Right kidney (tissue), 9 donors: ENCODE measurements at places on chromosomes 16 and 17.
A peak's percentile ranks its signal among the peaks of the same experiment; 100 is the strongest.

- DNase-seq: no peak
These were observed 31.7 kb downstream of the CLTC start for GRCh38 chr17:59651346-59651745.

DNA sequence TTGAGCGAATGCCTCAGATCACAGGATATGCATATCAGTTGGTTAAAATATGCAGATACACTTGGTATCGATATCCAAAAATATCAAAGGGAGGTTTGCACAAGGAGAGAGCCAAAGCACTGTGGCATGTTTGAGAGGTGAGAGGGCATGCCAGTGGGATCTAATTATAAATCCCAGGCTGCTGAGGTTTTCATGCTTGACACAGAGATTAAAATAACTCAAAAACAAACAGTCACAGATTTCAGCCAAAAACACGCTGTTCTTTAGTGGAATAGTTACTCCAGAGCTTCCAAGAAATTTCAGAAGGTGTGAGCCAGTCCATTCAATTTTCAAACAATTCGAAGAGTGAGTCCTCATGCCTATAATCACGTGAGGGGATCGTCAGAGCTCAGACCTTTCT, 477.9 kb downstream of the SOX9 start:
- no peak for DNase-seq

- no peak for DNase-seq
These were observed 15.2 kb upstream of the HERPUD1 start for GRCh38 chr16:56916571-56917403.

GRCh38 chr16:77732241-77732946, 10.1 kb downstream of the NUDT7 start:
- no peak for DNase-seq

- DNase-seq: no peak
These were observed 44.3 kb downstream of the HOXB1 start for GRCh38 chr17:48486557-48486956.

- peak; percentile 50 for DNase-seq
These were observed 16.3 kb upstream of the CBFA2T3 start for GRCh38 chr16:88993166-88993761.

GRCh38 chr17:2178798-2179501, 124.0 kb downstream of the HIC1 start:
- no peak for DNase-seq

GRCh38 chr16:68417711-68418301, 30.5 kb downstream of the SMPD3 start:
- DNase-seq: no peak

DNA sequence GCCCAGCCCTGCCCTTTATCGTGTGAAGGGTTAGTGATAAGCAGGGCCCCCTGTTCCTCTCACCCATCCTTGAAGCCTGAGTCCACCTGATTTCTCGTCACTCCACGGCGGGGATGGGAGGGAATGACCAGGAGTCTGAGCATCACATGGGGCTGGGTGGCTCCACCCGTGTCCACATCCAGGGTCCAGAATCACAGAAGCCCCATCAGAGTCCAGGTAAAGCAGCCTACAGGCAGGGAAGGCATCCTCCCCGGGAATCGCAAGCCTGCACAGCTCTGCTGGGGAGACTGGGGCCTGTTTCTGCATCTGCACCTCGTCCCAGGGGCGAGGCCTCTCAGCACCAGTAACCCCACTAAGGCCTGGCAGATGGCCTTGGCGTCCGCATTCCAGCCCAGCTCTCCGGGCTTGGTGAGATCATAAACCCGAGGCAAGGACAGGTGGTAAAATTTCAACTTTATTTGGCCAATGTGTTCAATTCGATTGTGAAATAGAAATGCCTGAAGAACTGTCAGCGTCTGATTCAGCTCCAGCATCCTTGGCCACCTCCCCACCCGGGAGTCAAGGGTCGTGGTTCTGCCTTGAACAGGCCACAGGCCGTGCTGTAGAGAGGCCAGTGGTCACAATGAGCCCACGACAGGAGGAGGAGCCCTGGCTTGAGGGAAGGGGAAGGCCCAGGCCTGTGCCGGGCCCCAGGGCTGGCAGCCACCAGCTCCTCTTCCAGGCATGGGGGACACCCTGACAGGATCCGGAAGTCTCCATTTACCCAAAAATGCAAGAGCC, 8.1 kb upstream of the PPP1R27 start:
- DNase-seq: no peak

DNA sequence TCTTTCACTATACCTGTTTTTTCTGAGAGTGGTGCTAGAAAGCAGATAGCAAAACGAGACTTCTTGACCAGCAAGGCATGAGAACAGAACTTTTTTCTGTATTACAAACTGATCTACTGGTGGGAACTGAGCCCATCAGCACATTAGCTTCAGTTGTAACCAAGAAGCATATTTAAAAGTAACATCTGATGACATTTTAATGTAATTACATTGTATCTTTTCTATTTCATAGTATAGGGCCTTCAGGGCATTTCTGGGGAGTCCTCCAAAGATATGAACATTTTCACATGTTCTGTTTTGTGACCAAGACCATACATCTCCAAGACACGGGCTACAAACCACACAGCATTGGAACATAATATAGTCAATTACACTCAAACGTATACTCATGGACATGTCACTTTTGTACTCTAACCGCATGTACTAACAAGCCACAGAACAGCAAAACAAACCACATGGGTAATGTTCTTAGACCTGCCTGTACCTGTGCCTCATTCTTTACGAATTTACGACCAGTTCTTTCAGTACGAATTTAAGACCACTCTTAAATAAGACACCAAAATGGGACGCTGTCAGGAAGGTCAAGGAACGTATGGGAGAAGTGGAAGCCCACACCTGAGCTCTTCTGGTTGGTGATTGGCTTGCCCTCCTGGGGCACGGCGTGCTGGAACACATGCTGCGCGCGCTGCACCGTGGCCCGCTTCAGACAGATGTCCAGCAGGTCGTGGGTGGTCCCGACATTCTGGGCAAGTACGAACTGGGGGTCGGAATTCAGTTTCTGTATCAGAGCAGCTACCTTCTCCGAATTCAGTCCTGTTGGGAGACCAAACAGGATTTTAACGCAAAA, 825 bp downstream of the BLMH start:
- DNase-seq: no peak

- no peak for DNase-seq
These were observed 21.6 kb downstream of the POLR3E start for GRCh38 chr16:22318690-22319358.

GRCh38 chr17:64230791-64231408, 32.2 kb downstream of the TEX2 start:
- no peak for DNase-seq

DNA sequence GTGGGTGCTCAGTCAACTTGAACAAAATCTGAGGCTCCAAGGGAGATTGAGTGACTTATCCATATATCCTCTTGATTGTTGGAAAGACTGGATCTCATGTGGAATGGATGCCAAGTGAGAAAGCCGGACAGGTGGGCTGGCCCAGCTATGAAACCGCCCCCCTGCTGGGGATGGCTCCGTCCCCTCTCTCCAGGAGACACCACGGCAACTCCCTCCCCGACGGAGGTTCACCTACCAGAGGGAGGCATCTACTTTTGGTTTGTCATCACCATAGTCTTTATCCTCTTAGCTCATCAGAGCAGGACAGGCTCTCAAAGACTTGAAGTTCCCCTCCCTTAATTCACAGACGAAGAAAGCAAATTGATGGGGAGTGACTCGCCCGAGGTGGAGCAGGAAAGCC, 1.8 kb upstream of the ALG1 start:
- no peak for DNase-seq

DNA sequence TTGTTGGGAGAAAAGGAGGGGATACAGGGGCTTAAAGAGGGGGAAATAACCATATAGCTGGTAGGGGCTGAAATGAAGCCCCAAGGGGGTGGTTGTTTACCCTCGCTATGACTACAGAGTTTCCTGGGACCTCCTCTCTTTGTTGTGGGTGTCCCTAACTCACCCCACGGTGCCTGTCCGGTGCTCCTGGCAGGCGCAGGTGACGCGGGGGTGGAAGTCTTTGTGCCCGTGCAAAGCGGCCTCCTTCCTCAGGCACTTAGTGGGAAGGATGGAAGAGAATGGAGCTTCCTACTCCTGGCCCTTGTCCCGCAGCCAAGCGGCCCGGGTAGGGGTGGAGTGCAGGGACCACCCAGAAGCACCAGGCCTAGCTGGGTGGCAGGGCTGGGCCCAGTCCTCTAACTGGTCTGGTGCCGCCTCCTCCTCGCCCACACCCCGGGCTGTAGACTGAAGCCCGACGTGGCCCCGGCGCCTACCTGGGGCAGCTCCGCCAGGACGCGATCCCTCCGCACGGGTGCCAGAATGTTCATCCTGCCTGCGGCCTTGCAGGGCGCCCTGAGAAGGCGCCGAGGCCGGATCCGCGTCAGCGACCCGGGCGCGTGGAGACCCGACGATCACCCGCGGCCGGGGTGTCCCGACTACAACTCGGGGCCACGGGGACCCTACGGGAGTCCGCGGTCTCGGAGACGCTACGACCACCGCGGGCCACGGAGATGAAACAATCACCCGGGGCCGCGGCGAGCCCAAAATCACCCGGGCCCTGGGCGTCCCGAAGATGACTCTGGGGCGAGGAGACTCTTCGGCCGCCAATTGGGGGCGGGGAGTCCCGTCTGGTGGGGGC, 709 bp downstream of the RAB34 start:
- DNase-seq: peak; percentile 86

DNA sequence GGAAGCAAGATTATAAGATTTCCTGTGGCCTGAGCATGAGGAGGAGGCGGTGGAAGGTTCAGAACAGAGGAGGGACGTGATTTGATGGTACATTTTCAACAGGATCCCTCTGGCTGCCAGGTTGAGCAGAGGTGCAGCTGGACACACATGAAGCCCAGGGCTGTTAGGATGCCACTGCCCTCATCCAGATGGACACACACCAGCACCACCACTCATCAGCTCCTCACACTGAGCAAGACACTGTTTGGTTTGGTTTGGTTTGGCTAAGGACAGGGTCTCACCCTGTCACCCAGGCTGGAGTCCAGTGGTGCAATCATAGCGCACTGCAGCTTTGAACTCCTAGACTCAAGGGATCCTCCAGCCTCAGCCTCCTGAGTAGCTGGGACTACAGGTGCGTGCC, 402.6 kb upstream of the C16orf82 start:
- DNase-seq: no peak

DNA sequence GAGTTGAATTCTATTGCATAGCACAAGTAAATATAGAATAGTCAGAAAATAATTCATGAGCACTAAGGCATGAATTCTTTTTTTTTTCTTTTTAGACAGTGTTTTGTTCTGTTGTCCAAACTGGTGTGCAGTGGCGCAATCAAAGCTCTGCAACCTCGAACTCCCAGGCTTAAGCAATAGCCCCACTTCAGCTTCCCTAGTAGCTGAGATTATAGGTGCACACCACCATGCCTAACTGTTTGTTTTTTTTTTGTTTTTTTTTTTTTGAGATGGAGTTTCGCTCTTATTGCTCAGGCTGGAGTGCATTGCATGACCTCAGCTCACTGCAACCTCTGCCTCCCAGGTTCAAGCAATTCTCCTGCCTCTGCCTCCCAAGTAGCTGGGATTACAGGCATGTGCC, 16.6 kb downstream of the TUBD1 start:
- DNase-seq: no peak

DNA sequence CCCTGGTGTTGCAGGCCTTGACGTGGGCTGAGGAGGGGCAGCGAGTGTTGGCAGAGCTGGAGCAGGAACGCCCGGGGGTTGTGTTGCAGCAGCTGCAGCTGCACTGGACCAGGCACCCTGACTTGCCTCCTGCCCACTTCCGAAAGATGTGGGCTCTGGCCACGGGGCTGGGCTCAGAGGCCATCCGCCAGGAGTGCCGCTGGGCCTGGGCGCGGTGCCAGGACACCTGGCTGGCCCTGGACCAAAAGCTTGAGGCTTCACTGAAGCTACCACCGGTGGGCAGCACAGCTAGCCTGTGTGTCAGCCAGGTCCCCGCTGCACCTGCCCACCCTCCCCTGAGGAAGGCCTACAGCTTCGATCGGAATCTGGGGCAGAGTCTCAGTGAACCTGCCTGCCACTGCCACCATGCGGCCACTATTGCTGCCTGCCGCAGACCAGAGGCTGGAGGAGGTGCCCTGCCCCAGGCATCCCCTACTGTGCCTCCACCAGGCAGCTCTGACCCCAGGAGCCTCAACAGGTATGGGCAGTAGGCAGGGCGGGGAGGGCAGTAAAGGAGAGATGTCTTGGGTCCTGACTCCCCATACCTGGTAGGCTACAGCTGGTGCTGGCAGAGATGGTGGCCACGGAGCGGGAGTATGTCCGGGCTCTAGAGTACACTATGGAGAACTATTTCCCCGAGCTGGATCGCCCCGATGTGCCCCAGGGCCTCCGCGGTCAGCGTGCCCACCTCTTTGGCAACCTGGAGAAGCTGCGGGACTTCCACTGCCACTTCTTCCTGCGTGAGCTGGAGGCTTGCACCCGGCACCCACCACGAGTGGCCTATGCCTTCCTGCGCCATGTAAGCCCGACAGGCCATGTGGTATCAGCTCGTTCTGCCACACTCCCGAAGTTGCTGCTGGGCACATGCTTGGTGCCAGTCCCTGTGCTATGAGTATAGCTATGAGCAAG, 5.6 kb downstream of the PLEKHG4 start:
- peak; percentile 31 for DNase-seq

DNA sequence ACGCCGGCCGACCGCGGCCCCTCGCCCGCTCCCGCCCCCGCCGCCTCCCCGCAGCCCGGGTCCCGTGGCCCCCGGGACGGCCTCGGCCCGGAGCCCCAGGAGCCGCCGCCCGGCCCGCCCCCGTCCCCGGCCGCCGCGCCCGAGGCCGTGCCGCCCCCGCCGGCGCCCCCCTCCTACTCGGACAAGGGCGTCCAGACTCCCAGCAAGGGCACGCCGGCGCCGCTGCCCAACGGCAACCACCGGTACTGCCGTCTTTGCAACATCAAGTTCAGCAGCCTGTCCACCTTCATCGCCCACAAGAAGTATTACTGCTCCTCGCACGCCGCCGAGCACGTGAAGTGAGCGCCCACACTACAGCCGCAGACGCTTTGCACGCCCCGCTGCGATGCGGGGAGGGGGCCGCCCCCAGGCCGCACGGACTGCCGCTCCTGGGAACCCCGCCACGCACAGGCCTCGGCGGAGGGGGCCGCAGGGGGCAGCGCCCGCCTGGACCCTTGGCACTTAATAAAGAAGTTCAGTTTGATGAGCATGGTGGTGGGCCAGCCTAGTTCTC, 35.5 kb upstream of the ZC3H18 start:
- DNase-seq: no peak

DNA sequence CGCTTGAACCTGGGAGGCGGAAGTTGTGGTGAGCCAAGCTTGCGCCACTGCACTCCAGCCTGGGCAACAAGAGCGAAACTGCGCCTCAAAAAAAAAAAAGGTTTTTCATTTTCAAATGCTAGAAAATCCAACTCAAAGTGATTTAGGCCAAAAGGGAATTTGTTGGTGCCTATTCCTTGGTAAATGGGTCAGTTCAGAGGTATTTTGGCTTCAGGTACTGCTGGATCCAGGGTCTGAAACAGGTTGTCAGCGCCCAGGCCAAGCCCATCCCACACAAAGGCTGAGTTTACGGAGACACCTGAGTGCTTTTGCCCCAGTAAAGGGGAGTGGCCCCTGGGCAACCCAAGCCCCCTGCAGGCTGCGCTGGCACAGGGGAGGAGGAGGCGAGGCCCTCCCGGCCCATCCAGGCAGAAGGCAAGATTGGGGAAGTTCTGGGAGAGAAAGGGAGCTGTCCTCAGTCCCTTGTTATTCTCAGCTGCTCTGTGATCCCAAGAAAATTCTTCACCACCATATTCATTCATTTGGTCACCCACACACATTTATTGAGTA, 8.5 kb upstream of the JPH3 start:
- DNase-seq: no peak

GRCh38 chr16:73049511-73049910, 1.6 kb upstream of the ZFHX3 start:
- DNase-seq: no peak

GRCh38 chr16:85453703-85454102, 159.4 kb upstream of the GSE1 start:
- DNase-seq: no peak
